Mucosa of gallbladder (tissue), 1 donor: ENCODE measurements at places on chromosomes 16 and 17. TPM values are rescaled to one million over a fixed set of nuclear protein-coding genes. Genes with fewer than 3 reads are reported as not detected.
A peak's percentile ranks its signal among the peaks of the same experiment; 100 is the strongest.

- no peak for DNase-seq
Observed at GRCh38 chr17:14121952-14122351, 52.6 kb downstream of the COX10 start.

GRCh38 chr17:54259476-54259875, 436.7 kb downstream of the KIF2B start:
- no peak for DNase-seq

- no peak for DNase-seq
Observed at GRCh38 chr16:11615748-11616447, 29.2 kb upstream of the LITAF start.

- DNase-seq = no peak
Observed at GRCh38 chr16:79582789-79583188, 17.7 kb downstream of the MAF start.

- no peak for DNase-seq
Observed at GRCh38 chr16:73215678-73216377, 167.9 kb upstream of the ZFHX3 start.

GRCh38 chr16:46736695-46737094, 11.4 kb downstream of the MYLK3 start:
- DNase-seq = no peak

DNA sequence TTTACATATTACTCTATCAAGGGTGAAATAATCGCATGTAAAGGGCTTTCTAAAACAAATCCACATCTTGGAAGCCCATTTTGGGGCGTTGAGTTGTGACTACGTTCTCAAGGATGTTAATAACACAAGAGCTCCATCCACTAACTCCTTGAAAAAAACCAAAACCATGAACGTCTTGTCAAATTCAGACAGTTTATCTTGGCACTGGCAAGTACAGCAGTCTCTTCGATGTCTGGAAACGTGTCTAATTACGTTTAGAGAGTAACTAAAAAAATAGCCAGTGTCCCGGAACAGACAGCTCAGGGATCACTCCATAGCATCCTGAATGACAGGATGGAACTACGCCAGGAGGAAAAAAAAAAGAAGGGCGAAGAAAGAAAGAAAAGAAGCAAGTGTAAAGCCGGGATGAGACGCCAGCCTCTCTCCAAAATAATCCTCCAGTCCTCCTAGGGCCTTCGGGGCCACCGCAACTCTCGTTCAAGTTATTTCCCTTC, 954 bp downstream of the MYO1D start:
- no peak for DNase-seq

GRCh38 chr17:69320210-69320907, 6.6 kb downstream of the ABCA5 start:
- DNase-seq = no peak

- no peak for DNase-seq
Observed at GRCh38 chr17:7930841-7931631, 710 bp downstream of the TRAPPC1 start.

- DNase-seq = peak; percentile 67
Observed at GRCh38 chr16:69326172-69326873, 4.1 kb downstream of the PDF start.

GRCh38 chr16:19882186-19882585, 2.5 kb downstream of the GPRC5B start:
- DNase-seq = no peak

Gene RGS9
- 8.8 TPM for total RNA-seq

Gene TEFM
- 12.0 TPM for total RNA-seq

Gene FOXL1
- total RNA-seq = 8.2 TPM

Gene UTS2R
- not detected for total RNA-seq
